Anterior cingulate cortex (tissue), 58 donors: ENCODE measurements at places on chromosomes 7 and 10.

GRCh38 chr10:103578782-103579382 is 85.4 kb downstream of the NEURL1 start:
- DNase-seq, result no peak

DNA sequence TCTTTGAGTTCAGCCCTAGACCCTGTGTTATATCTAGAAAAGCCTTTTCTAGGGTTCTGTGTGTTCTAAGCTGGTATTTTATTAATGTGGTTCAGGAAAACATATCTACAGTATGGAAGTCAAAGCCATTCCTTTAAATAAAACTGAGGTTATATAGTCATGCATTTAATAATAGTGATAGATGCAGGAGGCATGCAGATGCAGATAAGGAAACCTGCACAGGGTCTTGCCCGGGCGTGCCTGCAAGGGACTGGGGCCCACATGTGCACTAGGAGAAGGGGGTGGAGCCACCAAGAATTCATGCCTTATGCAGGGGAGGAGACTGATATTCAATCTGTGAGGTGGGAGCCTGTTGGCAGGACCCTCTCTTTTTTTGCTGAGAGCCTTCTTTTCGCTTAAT is 171.5 kb downstream of the PRPF18 start:
- DNase-seq, result no peak

GRCh38 chr10:14032406-14032998 is 298.2 kb downstream of the FRMD4A start:
- DNase-seq, result no peak

DNA sequence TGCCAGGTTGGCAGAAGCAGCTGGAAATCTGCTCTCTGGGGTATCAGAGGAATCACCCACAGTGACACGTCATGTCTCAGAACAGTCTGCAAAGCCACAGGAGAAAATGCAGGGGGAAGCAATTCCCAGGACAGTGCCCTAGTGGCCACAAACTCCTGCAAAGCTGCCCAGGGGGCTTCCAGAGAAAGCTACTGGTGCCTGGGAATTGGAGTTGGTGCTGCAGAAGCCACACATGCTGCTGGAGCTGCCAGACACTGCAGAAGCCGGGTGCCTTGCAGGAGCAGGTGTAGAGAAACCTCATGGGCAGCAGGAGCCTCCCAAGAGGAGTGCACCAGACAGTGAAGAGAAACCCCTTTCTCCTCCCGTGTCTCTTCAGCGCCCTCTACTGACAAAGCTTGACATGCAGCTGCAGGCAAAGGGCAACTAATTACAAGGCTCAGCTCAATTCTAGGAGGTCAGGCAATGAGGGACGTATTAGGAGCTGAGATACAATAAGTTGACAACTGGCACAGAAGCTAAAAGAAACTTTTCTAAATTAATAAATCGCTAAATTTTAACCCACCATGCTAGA is 30.2 kb upstream of the NUB1 start:
- DNase-seq, result no peak

DNA sequence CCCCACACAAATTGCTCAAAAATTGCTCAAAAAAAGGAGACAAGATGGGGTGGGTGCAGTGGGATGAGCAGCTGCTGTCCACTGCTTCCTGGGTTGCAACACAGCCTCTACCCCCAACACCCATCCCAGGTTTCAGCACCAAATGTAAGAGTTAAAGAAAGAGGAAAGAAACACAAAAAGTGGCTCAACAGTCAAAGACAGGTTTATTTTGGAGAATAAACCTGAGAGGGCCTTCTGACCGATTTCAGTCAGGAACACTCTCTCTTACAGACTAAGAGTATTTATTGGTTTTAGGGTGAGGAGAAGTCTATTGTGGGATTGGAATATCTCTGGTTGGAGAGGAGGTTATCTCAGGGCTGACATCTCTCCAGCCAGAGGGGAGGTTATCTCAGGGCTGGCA is 28.4 kb downstream of the OR13A1 start:
- no peak for DNase-seq
